ENCODE measurements at places on chromosomes 7 and 10.

- no peak for DNase-seq
Observed at GRCh38 chr10:122460891-122461293, 461 bp upstream of the HTRA1 start.

DNA sequence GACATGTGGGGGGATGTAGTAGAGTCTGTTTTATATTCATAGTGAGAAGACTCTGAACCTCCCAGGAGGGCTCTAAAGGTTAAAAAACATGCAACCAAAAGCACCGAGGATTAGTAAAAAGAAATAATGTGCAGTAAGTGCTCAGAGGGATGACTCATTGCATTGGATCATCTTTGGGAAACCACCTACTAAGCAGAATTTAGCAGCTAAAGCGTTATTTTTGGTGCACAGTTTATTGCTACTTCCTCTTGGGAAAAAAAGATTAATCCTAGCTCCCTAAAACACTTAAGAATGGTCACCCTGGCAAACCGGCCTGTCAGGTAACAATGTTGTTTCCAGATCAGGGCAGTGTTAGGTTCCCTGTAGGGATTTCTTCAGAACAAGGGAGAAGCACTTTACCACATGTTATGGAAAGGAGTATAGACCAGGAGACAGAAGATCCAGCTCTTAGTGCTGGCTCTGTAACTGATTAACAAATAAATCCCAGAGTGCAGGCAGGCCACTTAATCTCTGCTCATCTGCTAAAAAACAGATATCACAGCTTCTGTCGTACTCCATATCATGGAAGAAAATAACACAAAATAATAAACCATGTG is 44.8 kb upstream of the FAM133B start:
- DNase-seq, result no peak

DNA sequence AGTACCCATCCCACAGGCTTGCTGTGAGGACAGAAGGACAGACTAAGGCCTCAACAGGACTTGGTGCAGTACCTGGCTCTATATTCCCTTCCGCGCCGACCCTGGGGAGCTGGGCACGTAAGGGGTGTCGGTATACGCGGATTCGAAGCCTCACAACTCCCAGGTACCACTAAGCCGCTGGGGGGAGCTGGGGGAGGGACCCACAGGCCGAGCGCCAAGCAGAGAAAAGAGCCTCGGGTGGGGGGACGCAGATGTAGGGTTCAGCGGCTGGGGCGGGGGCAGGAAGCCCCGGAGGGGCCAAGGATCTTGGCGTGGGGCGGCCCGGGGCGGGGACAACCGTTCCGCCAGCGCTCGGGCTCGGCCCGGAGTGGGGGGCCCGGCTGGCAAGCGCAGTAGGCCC is 126.4 kb upstream of the ZNF746 start:
- peak; percentile 35 for DNase-seq

DNA sequence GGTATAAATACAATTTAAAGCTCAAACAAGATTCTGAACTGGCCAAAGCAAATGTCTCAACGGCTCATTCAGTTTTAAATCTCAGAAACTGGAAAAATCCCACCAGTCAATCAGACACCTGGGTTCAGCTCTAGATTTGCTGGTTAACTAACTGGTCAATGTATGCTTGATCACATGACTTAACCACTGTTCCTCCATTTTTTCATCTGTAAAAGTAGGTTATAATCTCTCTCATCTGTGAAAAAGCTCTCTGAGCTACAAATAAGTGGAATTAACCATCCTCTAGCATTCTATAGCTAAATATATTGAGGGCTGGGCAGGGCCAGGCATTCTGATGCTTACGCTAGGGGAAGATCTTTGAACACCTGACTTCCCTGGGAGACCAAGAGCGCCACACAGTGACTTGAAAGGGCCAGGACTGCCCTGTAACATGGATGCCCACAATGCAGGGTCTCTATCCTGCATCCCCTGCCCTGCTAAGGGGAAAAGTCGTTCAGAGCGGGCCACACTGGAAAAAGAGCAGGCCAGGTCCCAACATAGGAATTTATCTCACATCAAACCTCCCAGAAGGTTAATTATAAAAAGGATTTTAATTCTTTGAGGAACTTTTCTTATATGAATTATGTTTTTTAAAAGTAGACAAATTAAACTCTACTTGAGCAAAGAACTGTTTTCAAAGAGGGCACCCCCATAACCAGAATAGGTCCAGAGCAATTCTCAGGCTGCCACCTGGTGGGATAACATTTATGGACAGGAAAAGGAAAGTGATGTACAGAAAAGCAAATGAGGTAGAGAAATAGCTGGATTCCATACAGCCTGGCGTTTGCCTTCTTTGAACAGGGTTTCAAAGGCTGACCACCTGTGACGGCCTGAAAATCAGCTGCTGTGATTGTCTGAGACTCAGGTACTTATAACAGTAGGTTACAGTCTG is 1.8 kb downstream of the RP9 start:
- peak; percentile 54 for DNase-seq

DNA sequence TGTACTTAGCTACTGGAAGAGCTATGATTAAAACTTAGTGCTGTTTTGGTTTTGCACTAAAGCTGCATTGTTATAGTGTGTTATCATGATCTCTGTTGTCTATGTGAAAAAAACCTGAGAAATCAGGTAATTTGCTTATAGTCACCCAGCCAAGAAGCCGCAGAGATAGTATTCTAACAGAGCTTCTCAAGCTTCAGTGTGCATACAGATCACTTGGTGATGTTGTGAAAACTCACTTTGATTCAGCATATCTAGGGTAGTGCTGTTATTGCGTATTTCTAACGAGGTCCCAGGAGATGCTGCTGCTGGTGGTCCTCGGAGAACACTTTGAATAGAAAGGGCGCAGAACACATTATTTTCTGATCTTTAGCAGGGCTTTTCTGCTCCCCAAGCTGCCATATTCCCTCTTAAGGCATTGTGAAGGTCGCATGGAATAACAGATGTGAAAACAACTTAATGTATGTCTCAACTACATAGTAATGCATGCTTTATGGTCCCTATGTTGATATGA is 68.4 kb upstream of the PDCD4 start:
- no peak for DNase-seq

- DNase-seq, result no peak
Observed at GRCh38 chr7:12683678-12684585, 3.5 kb upstream of the ARL4A start.
